ENCODE measurements at places on chromosomes 7 and 10.

- DNase-seq = no peak
These were observed 14.6 kb downstream of the TBC1D12 start for GRCh38 chr10:94416896-94417295.

GRCh38 chr7:103773726-103774125, 215.7 kb downstream of the RELN start:
- no peak for DNase-seq

- no peak for DNase-seq
These were observed 42.5 kb upstream of the TMEM213 start for GRCh38 chr7:138755331-138755747.

- no peak for DNase-seq
These were observed 5.2 kb downstream of the C10orf71 start for GRCh38 chr10:49304137-49304536.

DNA sequence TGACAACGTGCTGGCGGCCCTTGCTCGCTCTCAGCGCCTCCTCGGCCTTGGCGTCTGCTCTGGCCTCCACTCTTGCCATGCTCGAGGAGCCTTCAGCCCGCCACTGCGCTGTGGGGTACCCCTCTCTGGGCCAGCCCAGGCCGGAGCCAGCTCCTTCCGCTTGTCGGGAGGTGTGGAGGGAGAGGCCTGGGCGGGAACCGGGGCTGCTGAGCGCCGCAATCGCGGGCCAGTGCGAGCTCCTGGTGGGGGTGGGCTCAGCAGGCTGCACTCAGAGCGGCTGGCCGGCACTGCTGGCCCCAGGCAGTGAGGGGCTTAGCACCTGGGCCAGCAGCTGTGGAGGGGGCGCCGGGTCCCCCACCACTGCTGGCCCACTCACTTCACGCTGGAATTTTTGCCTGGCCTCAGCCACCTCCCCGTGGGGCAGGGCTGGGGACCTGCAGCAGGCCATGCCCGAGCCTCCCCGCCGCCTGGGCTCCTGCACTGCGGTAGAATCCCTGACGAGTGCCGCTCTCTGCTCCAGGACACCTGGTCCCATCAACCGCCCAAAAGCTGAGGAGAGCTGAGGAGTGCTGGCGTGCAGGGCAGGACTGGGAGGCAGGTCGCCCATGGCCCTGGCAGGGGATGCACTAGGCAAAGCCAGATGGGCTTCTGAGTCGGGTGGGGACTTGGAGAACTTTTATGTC, 372.2 kb upstream of the NRG3 start:
- DNase-seq = no peak

DNA sequence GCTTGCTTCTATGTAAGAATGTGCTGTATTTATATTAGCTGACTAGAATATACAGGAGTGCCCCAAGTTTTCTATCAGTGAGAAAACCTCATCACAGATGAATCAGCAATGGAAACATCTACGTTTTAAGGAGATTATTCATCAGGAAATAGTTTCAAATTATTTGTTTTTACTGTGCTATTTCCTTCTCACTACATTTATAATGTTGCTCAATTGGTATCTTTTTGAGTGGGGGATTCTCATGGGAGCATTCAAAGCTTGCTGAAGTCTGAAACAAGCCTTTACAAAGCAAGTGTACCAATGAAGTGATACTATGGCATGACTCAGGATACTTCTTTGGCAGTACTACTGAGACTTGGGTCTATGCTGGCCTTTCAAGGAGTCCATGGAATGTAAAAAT, 191.1 kb upstream of the SLC26A5 start:
- no peak for DNase-seq

DNA sequence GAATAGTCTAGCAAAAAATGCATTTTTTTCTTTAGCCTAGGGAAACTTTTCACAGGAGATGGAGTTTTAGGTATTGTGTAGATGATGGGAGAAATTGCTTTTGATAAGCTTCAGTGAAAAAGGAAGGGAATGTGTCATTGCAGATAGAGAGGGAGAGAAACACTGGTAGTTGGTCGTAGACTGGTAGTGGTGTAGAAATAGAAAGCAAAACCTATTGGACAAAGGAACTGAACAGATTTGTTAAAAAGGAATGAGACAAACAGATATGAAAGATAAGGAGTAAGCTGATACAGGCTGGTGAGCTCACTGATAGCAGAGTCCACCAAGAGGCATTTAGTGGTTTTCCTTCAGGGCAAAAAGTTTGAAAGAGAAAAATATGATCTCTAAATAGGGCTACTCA, 94.3 kb downstream of the ZEB1 start:
- DNase-seq = no peak

DNA sequence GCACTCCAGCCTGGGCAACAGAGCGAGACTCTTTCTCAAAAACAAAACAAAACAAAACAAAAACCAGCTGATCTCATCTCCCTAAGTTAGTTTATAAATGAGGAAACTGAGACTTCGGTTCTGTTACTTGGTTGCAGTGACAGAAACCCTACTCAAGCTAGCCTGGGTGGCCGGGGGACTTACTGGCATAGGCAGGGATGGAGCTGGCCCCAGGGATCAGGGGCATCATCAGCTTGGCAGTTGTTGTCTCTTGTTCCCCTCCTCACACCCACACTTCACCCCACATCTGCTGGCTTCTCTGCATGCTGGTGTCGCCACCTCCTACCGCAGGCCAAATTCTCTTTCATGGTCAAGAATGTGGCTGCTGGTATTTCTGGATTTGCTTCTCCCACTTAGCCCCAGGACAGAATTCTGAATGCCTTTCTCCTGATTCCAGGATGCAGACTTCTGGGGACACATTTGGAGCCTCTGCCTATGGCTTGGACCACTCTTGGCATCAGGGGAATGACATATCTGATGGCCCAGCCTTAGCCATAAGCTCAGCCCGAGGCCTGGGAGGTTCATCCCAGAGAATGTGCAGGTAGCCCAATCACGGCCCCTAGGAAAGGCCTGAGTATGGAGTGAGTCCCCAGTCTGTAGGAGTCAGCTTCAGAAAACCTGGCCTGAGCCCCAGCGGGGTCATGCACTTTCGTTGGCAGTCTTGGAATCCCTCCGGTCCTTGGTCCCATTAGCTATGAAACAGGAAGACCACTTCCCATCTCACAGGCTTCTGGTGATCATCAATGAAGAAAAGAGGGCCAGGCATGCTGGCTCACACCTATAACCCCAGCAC, 41.6 kb upstream of the CTBP2 start:
- DNase-seq = no peak

DNA sequence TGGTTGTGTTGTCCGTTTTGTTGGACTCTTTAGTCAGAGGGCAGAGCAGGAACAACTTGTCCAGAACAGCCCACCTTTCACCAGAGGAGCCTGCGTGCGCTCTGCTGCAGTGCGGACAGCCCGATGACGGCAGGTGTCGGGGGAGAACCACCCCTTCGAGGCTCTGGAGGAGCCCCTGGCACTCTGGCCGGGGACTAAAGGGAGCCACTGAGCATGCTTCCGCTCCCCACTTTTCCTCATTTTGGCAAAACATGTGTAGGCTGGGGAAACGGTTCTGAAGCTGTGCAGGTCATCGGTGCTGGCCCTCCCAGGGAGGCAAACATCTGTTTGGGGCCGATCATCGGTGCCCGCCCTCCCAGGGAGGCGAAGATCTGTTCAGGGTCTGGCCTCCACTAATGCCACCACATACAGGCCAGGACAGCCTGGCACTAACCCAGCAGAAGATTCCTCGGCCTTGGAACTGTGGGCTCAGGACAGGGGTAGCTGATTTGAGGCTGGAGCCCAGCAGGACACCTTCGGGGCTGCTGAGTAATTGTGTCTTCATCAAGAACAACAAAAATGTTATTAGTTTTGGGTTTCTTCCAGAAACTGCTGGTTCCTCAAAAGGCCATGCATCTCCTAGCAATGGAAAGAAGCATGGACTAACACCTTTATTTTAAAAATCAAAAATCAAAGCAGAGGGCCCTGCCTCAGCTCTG, 124.4 kb upstream of the TCERG1L start:
- DNase-seq = no peak

- no peak for DNase-seq
These were observed 98.7 kb downstream of the RNF216 start for GRCh38 chr7:5682551-5683279.

DNA sequence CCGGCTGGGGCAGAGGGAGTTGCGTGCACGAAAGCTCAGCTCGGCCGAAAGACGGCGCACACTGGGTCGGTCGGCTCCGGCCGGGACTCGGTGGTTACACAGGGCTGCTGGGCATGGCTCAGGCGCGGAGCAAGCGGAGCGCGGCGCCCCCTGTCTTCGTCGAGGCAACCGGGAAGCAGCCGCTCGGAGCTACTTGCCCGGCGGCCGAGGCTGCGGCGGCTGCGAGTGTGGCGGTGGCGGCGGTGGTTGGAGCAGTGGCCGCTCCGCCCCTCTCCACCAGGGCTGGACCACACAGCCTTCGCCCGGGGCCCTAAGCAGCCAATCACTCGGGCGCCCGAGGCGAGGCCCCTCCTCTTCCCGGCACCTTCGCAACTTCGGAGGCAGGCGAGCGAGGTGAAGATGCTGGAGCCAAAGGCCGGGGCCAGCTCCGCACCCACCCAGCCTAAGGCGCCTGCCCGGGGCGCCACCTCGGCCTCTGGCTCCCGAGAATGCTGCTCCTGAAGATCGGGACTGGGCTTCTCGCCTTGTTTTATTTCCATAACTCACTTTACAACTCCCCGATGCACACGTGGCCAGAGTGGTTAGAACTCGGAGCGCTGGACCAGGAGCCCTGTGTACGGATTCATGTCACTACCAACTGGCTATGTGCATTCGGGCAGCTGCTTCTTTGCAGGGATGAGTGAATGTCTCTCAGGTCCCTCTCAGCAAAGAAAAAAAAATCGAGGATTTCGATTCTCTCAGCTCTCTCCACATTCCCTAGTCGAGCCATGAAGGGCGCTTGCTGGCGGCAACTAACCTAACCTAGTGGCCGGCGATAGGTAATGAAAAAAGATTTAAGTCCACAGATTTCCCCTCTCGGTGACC, at the start of gene TLL2:
Gene TLL2 (minus strand): TSS at position 229 of the 864 bp plus-strand sequence. CDS start 241 bp downstream, outside the sequence.
- DNase-seq = peak; percentile 38

GRCh38 chr7:31603046-31603445, 84.0 kb upstream of the PPP1R17 start:
- DNase-seq = no peak

DNA sequence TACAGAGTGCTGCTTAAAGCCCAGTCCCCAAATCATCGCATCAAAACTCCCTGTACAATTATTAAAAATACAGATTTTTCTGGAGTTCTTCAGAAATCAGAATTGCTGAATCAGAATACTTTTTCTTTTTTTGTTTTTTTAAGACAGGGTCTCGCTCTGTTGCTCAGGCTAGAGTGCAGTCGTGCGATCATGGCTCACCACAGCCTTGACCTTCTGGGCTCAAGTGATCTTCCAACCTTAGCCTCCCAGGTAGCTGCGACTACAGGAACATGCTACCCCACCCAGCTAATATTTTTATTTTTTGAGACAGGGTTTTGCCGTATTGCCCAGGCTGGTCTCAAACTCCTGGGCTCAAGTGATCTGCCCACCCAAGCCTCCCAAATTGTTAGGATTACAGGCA, 3.9 kb downstream of the BBIP1 start:
- DNase-seq = no peak

DNA sequence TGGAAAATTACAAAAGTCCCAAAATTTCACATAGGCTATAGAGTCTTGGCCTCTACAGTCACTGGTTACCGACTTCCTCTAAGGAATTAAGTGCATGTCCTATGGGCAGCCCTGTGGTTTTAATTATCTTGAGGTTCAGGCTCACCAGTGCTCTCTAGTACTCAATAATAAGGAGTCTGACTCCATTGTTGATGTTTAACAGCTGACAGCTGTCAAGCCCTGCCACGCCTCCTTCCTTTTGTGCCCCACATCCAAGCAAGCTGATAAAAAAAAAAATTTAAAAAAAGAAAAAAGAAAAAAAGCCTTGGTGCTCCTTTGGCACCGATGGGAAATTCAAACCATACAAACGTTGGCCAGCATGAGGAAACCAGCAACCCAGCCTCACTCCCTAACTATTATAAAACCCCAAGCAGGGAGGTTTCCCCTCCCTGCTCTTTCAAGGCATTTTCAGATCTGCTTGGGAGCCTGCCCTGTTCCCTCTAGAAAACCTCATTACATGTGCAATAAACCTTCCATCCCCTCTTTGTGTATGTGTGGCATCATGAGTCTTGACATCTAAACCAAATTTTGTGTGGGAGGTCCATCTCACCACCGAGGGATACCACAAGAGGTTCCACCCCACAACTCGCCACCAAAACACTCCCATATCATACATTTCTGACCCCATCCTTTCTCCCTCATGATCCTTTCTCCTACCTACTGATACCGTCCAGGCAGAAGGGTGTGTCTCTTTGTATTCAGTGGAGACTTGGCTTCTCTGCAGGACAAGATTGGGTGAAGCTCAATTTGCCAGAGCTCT, 70.9 kb upstream of the CCDC71L start:
- no peak for DNase-seq

- DNase-seq = no peak
These were observed 34.7 kb downstream of the TOMM7 start for GRCh38 chr7:22787951-22788350.

DNA sequence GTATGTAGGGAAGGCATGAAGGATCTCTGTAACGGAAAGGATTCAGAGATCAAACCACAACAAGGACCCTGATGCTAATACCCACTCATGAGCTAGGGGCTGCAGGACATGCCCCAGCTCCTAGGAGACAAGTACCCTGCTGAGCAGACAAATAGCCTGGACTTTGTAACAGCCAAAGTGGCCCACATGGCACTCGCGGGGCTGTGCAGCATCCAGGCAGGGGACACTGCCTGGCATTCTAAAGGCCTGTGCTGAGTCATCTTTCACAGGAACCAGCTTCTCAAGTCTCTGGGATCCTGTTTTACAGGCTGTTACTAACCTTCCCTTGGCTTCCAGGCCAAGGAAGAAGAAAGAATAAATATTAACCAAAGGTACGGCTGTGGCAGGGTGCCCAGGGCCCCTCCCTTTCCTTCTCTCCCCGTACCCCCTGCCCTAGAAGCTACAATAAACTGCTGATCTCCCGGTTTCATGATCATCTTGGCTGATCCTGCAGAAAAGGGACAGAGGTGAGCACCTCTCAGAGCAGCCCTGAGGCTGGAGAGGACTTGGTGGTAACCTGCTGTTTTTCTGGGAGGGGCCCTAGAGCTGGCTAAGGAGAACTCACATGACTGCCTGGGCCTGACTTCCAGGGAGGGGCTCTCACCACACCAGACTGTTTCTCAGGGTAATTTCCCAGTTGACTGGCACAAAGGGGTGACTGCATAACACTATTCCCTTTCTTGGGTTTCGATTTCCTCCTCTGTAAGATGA, 4.2 kb upstream of the RPEL1 start:
- no peak for DNase-seq

GRCh38 chr10:114801411-114801813, 20.2 kb upstream of the FHIP2A start:
- DNase-seq = no peak

DNA sequence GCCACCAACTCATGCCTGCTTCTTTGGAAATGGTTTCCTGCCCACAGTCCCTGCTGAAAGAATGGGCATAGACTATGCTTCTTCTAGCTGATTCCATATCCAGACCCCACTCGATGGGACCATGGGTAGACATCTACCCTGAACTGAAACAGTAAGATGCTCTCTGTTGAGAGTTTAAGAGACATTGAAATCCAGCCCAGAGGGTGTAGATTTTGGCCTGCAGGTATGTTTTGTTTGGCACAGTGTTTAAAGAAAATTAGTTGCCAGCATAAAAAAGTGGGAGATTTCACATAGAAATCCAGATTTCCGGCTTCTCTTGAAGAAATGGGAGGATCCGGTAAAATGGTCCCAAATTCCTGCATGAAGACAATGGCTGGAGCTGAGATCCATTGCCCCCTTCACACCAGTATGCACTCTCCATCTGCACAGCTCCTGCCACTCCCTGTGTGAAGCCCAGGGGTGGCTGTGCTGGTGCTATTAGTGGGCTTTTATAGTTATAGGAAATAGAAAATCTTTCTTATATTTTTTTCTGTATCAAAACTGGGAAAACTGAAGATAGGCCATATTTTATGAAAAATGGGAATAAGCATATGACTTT, 218.1 kb downstream of the PTEN start:
- no peak for DNase-seq

- no peak for DNase-seq
These were observed 237.3 kb downstream of the DGKI start for GRCh38 chr7:137609500-137609899.
